ENCODE measurements at places on chromosomes 16 and 17. TPM values are rescaled to one million over a fixed set of nuclear protein-coding genes. Genes with fewer than 3 reads are reported as not detected.

SNAI3 gene
- 0.12 TPM for total RNA-seq

TPSAB1 gene
- total RNA-seq, result not detected

OR4D1 gene
- not detected for total RNA-seq

MSLN gene
- 2.1 TPM for total RNA-seq

SLFN14 gene
- total RNA-seq, result 0.18 TPM

TSNAXIP1 gene
- total RNA-seq, result 0.39 TPM
